AG08395 (cell line): ENCODE measurements at places on chromosomes 2 and 18.

DNA sequence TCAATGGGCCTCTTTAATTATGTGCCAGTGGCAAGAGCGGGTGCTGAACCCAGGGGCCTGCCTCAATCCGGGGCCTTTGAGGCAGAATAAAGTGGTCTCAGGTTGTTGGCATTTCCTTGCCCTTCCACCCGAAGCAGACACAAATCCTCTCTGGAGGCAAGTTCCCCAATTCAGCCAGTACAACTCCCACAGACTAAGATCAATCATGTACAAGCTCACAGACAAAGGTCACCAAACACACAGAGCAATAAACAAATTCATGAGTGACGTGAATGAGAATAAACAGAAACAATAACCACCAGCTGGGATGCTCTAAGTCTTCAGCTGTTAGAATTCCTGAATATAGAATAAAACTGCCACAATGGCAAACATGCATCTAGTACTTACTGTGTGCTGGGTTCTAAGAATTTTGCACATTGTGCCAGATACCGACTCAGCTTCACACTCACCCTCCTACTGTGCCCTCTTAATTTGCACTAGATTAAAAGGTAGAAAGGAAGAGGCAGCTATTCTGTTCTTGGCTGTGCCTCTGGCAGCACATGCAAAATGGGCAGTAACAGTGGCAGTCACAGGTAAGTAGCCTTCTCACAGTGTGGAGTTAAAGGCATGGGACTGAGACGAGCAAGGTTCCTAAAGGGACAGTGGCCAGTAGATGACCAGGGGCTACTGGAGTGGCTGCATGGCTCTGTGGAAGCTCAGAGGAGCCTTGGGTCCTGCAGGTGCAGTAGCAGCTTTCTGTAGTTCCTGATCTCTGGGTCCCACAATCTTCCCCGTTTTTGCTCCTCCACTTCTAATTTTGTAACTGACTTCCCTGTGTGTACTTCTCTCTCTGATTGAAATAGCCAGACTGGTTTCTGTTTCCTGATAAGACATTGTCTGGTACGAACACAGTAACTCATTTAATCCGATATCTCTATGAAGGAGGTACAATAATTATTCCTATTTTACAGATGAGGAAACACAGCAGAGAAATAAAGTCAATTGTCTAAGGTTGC, 34.6 kb upstream of the IL1B start:
- no peak for DNase-seq

GRCh38 chr2:148560496-148560895, 84.1 kb upstream of the EPC2 start:
- DNase-seq, result no peak

DNA sequence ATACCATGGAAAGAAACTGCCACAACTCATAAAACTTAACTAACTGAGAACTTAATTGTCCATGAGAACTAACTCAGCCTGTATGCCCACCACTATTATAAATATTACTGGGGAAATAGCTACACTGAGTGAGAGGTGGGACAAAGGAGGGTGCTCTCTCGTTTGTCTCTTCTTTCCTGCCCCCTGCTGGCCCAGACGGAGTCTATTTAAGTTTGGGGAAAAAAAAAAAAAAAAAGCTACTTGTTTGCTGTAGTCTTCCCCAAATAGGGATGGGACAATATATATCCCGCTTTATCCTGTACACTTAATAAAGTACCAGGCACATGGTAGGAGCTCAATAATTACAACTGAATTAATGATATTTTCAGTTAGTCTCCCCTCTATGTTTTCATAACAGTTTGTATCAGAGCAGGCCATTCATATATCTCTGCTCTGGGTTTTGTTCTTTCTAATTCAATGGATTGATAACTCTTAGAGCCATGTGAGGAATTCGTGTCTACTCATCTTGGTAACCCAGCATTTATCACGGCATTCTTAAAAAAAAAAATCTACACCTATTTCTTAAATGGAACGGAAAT, 647.6 kb upstream of the PKDCC start:
- no peak for DNase-seq

GRCh38 chr18:69567813-69568488, 167.3 kb downstream of the DOK6 start:
- DNase-seq, result no peak

GRCh38 chr2:66577321-66578053, 142.6 kb downstream of the MEIS1 start:
- DNase-seq, result no peak

DNA sequence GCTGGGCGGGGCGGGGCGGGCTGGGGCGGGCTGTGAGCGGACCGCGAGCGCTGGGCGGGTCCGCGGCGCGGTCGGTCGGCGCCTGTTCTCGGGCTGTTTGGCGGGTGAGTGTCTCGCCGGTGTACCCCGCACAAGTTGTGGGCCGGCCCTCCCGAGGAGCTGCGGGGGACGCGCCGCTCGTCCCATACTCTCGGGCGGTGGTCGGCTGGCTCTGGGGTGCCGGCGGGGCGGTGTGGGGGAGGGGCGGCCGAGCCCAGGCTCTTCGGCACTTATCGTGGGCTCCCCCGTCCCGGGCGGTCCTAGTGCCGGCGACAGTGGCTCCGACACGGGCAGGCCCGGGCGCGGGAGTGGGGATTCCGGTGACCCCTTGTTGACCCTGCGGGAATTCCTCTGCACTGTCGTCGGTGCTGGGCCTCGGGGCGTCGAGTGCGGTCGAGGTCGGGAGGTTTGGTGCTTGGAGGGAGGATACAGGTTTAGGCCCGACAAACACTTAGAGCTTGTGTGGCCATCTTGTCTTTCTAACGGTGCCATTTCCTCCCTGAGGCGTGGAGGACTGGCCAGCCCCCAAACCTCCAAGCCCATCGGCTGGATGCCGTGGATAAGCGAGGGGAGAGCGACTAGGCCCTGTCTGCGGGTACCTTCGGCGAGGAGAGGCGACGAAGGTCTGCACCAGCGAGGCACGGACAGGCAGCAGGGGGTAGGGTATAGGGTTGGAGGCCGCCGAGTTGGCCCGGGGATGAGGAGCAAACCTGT, at the start of gene SEPTIN2:
TSS of gene SEPTIN2 (plus strand) at position 47 of the 753 bp plus-strand sequence. CDS start 8,308 bp downstream, outside the sequence.
- no peak for DNase-seq

GRCh38 chr2:158559252-158559651, 102.5 kb downstream of the PKP4 start:
- DNase-seq, result no peak

DNA sequence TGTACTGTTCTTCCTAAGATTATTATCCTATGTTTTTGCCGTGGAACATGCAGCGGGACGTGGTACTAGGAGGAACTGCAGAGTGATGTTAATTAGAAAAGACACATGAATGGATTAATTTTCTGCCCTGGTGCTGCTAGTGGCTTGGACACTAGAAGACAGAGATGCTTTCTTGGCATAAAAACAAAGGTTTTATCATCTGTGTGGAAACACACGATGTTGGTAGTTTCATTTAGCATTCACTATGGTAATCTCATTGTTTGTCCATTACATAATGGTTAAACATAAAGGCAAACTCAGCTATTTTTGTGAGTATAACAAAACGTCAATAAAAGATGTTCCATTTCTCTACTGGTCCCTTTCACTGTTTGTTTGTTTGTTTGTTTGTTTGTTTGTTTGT, 22.8 kb downstream of the COL6A3 start:
- DNase-seq, result peak; percentile 64

DNA sequence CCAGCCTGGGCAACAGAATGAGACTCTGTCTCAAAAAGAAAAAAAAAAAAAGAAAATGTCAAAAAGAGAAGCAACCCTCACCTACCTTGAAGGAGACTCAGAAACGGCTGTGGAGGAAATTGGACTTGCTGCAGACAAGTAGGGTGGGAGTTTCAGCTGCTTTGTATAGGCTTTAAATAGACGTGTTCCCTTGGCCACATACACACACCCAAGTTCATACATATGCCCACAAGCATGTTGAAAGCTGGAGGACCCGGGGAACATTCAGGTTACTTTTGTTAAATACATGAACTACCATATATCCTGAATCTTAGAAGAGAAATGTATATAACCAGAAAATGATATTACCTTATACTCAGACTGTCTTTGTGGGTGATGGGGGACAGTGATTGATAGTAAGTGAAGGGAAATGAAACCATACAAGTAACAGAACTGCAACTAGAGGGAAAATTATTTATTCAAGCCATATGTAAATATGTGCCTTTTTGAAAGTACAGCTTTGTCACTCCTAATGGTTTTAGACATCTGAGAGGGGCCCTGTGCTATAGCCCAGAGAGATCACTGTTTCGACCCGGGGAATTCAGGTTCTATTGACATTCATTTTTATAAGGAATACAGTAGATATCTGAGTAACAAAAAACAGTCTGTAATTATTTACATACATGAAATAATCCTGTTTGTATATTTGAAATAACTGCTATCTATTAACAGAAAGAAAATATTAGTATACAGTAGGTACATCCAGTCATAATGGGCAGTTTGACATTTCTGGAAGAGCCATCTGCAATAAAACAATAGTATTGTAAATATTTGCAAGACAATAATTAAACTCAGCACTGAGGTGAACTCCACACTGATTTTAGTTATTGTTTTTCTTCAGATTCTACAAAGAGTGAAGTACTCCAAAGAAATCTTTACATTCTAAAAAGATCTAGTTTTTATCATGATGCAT, 48.0 kb upstream of the TGIF1 start:
- DNase-seq, result no peak

- no peak for DNase-seq
These were observed 108.1 kb upstream of the KCTD1 start for GRCh38 chr18:26656431-26656943.

DNA sequence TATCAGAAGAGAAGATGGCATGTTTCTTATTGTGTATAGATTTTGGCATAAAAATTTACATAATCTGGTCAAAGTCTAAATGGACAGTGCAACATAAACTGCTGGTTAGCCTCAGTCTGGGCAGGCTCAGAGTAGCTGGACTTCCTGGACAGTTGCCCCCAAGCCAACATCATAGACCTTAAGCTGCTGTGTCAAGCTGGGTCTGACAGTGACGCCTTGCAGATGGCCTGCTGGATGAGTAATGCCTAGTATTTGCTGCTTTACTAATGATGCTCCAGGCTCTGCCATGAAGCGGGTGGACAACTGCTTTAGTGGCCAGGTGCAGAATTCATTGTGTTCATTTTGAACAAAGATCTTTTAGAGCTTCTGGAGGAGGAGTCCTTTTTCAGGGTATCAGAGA, 603.7 kb upstream of the ZEB2 start:
- peak; percentile 7 for DNase-seq

GRCh38 chr2:120453635-120453998, 107.7 kb downstream of the INHBB start:
- peak; percentile 79 for DNase-seq

DNA sequence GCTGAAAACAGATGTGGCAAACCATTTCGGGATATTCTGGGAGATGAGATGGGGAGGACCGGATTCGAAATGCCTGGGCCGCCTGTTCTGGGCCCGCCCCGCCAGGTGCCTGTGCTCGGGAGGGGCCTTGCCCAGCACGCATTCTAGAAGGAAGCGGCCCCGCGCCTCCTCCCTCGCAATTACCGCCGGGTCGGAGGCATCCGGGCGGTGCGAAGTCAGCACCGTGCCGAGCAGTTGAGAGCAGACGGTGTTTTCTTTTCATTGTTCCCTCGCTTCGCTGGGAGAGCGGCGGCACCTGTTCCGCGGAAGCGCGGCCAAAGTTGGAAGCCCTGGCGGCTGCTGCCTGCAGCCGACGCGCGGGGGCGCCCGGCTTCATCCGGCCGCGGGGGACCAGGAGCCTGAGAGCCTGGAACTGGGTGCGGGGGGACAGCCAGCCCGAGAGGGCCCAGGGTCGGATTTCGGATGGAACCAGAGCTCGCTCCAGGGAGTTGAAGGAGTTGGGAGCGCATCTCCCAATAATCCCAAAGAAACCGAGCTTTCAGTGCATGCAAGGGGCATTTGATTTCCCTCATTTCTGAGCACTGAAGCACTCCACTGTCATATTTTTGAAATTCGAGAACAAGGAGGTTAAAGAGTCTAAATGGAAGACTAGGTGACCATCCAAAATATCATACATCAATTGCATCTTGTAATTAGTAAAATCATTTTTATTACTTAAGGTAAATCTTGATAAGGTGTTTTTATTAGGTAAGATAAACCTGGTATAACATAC, 241.8 kb upstream of the RAB12 start:
- DNase-seq, result peak; percentile 4

GRCh38 chr2:98569197-98569793, 39.0 kb downstream of the COA5 start:
- DNase-seq, result peak; percentile 46

DNA sequence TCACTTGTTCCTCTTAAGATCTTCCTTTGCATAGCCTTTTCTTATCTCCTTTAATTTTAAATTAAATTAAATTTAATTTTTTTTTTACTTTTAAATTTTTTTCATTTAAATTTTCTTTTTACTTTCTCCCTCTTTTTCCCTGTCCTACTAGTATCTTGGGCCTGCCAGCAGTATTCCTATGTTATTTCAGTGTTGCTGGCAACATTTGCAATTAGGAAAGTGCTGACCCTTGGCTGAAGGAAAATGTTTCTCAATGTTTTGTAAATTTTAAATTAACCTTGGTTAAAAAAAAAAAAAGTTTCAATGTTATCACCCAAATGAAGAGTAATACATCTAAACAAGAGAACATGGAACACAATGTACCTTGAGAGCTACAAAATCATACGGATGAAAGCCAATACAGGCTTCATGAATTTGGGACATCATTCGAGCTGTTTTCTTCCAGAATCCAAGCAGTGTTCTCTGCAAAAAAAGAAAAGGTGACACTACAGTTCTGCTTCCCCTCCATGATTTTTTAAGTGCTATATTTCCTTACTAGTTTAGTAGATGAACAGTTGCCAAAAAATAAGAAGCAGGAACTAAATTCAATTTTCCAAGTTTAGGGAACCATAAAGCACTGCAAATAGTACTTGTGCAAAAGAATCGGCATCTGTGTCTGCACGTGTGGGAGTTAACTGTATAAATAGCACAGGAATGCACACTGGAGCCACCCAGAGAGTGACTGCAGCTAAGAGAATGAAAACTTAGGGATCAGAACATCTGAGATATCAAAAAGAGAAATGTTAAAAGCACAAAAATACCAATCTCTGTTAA, 55.8 kb downstream of the ICA1L start:
- peak; percentile 19 for DNase-seq

DNA sequence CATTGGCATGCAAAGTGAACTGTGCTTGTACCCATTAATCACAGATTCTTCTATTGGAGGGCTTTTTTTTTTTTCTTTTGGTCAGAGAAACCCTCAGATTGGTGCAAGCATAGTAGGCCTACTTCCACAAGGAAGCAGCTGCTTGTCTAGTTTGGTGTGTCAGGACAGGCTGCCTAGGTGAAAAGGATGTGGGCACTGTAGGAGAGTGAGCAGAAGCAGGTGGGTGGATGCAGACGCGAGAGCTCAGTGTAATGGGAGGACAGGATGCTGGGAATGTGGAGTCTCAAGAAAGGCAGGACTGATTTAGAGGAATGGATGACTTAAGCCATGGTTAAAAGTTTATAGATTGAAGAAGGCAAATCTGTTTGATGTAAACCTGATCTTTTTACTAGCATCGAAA, 3.1 kb downstream of the ELP2 start:
- DNase-seq, result no peak

- no peak for DNase-seq
These were observed 101.4 kb upstream of the PPP1CB start for GRCh38 chr2:28650266-28650584.
